ENCODE measurements at places on chromosomes 6 and 20.

DNA sequence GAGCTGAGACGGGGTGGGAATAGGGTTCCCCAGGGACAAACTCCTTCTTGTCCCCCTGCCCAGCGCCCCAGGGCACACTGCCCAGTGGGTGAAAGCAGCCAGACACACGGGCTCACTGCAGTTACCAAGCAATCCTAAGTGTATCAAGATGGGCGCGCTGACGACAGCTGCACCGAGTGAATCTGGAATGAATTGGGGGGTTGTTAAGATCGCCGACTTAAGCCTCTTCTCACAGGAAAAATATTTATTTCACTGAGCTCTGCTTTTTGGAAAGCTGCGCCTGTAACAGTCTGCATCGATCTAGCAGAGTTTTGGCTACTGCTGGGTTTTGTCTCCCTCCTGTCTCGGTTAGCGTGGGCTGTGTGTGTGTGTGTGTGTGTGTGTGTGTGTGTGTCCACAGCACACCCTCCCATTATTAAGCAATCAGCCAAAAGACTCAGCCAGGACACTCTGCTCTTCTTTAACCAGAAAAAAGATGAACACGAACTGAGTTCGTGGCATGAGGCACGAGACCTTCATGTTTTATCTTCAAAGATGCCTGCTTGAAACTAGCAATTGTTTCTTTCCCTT, 35.9 kb downstream of the RIPOR3 start:
- DNase-seq: no peak

DNA sequence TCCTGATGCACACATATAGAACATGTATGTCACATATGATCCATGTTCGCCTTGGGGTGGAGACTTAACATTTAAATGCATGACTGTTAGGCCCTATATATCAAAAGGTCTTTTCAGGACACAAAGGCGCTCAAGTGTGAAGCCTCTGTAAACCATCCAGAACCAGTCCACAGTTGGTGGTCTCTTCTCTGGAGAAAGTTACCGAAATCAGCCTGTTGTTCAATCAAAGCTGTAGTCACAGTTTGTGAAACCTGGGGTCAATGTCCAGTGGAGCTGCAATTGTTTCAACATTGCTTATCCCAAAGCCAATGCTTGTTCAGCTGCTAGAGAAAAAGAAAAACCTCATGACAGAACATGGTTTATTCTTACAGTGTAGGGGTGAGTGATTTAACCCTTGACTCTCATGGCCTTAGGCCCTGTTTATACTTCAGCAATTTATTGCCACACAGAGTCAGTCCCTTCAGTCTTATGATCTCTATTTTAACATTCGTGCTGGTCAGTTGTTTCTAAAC, 193.6 kb upstream of the CST7 start:
- no peak for DNase-seq

GRCh38 chr6:166166314-166167257, 1.1 kb downstream of the TBXT start:
- no peak for DNase-seq

DNA sequence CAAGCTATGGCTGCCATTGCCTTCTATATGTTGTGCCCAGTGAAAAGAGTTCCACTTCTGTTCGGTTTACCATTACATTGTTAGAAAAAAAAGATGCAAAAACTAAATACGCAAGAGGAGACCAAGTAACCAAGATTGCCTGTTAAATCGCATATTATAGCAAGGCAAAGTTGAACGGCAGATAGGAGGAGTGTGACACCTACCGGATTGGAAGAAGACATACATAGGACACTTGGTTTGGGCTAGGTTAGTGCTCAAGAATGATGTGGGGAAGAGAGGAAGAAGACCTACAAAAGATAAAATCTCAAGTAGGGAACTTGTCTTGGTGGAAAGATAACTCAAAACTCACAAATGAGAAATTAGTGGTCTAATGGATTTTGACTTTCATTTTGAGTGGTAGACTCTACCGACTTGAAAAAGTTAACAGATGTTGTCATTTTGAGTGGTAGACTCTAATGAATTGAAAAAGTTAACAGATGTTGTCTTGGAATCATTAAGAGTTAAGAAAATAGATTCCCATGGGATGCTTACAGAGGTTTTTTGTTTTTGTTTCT, 95.5 kb downstream of the F13A1 start:
- DNase-seq: no peak

DNA sequence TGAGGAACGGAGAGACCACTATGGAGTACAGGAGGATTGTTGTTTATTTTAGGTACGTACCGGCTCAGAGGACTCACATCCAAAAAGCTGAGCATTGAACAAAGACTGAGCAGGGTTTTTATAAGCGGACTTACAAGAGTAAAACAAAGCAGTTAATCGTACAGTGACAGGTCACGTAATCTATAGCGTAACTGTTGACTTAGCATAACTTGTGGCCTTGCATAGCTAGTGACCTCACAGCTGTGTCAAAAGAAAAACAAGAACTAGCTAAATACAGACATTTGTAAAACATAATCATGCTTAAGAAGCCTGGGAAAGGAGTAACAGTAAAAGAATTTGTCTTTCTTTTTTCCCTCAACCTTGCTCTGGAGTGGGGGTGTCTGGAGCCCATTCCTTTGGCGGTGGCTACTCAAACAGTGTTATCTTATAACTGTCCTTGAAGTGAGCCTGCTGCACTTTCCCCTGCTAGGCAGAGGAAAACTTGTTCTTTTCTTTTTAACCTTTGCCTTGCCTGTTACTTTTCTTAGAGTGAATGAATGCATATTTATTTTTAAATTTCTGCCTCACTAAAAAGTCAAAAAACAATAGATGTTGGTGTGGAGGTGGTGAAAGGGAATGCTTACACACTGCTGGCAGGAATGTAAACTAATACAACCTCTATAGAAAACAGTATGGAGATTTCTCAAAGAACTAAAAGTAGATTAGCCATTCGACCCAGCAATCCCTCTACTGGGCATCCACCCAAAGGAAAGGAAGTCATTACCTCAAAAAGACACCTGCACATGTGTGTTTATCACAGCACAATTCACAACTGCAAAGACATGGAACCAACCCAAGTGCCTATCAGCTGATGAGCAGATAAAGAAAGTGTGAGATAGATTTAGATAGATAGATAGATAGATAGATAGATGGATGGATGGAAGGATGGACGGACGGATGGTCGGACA, 109.0 kb downstream of the TAF4 start:
- DNase-seq: no peak

GRCh38 chr6:36609582-36609981, 15.4 kb downstream of the SRSF3 start:
- no peak for DNase-seq

DNA sequence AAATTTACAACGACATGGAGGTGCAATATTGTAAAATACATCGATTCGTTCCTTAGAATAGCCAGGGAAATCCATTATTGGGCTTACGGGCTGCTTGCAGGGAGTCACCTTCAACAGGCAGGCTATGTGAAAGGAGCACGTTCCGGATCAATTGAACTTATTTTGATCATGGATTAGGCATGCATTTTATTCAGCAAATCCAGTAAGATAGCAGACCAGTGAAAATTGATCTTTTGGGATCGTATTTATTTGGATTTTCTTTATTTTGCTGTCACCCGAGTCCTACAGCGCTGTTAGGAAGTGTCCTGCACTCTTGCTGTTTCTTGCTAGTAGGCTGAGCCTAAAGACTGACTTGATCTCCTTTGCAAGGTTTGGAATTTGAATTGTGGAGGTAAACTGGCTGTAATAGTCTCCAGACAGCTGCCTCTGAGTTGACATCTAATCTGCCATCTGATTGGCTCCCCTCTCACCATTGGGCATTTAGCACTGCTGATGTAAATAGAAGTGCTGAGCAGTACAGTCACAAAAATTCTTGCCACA, 3.0 kb downstream of the ARID1B start:
- DNase-seq: no peak

- DNase-seq: peak; percentile 81
These were observed 2.7 kb upstream of the EEF1A1 start for GRCh38 chr6:73523434-73524123.

DNA sequence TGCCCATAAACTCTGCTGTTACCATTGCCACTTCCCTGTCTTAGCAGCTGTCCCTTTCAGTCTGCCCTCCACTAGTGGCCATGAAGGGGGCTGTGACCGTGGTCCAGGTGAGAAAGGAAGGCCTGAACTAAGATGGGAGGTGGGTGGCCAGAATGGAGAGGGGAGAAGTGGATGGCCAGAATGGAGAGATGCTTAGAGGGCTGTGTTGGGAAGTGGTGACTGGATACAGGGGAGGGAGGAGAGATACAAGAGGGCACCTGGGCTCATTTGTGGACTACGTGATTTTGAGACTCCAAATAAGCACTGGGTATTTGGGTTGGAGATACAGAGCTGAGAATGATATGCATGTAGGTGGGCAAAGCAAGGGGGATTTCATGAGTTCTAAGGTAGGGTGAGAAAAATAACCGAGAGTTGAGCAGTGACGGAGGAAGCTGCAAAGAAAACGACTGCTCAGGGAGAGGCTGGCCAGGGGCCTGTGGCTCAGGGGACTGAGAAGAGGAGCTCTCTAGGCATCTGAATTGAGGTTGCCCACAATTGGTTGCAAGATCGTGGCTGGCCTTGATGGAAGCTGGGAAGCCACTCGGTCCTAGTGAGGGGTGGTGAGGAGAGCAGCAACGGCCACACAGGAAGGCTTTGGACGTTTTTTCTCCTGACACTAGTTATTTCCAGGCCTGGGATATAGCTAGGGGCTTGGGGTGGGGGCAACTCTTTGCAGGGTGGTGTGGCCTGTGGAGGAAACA, 36.9 kb downstream of the PANK2 start:
- DNase-seq: no peak

DNA sequence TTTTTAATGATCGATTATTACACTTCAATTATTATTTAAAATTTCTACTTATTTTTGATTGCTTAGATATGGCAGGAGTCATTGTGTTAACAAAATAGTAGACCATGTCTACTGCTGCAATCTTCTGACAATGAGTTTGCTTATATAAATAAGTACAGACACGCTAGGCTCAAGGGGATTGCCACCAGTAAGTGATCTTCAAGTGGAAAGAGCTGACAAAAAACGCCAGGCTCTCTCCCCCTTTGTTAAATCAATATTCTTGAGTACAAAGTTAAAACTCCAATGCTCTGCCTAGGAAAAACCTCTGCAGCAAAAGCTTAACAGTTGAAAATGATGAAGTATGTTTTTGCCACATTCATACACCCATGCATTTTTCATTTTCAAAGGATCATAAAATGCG, 738.1 kb downstream of the HDGFL1 start:
- DNase-seq: no peak

GRCh38 chr20:58713801-58714339, 21.3 kb downstream of the NPEPL1 start:
- peak; percentile 28 for DNase-seq

- DNase-seq: no peak
These were observed 230.1 kb upstream of the MOCS1 start for GRCh38 chr6:40164345-40164755.

DNA sequence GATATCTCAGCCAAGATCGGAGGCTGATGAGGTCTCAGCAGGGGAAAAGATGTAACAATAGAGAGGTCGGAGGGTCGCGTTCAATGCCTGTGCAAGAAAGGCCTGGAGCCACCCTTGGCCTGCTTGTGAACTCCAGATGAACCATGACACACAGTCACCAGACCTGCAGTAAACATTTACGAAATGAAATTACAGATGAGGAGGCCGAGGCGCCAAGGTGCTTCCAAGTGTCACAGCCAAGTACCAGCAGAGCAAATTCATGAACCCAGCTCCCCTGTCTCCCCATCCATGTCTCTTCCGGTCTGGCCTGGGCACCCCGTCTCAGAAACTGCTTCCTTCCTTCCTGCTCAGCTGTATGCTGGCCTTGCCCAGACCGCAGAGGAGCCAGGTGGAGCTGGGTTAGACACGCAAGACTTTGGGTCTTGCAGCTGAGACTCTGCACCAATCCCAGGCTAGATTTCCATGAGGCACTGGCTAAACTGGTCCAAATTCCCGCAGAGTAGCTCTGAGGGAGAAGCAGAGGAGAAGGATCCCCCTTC, 48.1 kb downstream of the CHMP4B start:
- DNase-seq: no peak

GRCh38 chr6:106316375-106316766, 9.2 kb downstream of the ATG5 start:
- no peak for DNase-seq

GRCh38 chr20:57478176-57478575, 46.8 kb downstream of the CTCFL start:
- no peak for DNase-seq

- no peak for DNase-seq
These were observed 10.5 kb upstream of the KIAA1755 start for GRCh38 chr20:38270869-38271605.

GRCh38 chr6:130116273-130116672, 97.9 kb downstream of the L3MBTL3 start:
- DNase-seq: no peak

DNA sequence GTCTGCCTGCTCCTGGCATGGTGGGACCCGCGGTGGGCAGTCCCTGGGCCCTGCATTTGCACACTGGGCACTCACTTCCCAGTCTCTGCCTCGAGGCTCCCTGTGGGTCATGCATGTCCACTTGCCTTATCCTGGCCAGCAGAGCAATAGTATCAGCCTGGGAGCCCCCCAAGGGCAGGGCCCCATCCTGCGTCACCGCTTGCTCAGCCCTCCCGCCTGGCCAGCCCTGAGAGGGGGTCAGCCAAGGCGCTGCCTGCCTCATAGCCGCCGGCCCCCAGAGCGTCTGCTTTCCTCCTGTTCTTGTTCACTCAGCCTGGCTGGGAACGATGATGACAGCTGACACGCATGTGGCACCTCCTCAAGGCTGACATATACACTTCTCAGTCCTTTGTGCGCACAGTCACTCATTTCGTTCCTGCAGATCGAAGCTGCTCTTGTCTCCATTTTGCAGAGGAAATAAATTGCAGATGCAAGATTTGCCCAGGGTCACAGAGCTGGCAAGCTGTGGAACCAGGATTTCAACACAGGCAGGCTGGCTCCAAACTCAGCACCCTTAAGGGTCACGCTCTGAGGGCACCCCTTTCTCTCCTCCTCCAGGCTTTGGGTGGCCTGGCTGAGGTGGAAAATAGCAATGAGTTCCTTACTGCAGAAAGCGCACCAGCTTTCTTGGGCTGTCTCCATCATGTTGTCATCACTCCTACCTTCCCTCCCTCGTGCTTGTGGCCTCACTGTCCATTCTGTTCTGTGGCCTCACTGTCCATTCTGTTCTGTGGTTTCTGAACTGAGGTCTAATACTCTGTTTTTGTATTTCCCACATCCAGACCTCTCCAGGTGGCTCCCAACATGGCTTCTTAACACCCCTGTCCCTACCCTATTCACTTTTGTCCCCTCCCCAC, 17.2 kb downstream of the KCNK17 start:
- no peak for DNase-seq

GRCh38 chr6:162053084-162053483, 674.5 kb downstream of the PRKN start:
- DNase-seq: no peak

Measured in activated CD4-positive, CD25-positive, alpha-beta regulatory T cell treated with anti-CD3 and anti-CD28 coated beads, Interleukin-2, amount 50 U/mL, for 72 hours (primary cell).